ENCODE measurements at places on chromosomes 7 and 10.

DNA sequence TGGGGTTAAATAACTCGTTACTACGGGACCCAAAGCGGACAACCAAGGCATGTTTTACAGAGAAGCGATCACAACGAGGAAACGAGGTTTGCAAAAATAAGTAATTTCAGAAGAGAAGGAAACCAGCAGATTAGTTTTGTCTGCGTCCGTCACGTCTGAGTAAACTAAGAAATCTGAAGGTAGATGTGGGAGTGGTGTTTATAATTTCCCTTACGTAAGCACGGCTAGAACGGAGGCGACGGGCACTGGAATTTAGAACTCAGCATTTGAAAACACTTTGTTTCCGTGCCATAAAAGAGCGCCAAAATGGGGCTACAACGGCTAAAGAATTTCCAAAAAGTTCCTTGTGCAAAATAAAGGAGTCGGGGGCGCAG lies 718 bp upstream of the UMAD1 start:
- no peak for DNase-seq

GRCh38 chr7:45657890-45658715 lies 83.9 kb downstream of the ADCY1 start:
- no peak for DNase-seq

GRCh38 chr7:152395112-152395511 lies 40.7 kb downstream of the KMT2C start:
- no peak for DNase-seq

DNA sequence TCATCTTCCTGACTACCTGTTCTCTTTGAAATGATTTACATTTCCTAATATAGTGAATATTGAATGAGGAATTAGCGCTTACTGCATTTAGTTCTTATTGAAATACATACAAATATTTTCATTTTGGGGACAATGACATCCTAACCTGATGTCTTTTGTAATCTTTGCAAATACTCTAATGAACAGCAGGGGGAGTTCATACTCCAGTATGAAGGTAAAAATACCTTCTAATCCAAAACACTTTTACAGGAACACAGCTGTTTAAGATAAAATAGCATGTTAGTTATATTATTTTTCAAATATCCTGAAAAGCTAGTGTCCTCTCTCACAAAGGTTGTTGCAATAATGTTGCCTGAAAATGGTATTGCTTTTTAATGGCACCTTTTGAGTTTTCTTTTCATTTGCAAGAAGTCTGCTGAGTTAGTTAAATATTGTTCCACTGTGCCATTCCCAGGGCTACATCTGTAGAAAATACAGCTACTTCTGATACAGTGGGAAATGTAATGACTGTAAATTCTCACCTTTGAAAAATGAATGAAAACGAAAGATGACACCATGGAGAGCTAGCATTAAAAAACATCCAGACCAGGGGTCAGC lies 400.0 kb downstream of the PHF14 start:
- peak; percentile 23 for DNase-seq

DNA sequence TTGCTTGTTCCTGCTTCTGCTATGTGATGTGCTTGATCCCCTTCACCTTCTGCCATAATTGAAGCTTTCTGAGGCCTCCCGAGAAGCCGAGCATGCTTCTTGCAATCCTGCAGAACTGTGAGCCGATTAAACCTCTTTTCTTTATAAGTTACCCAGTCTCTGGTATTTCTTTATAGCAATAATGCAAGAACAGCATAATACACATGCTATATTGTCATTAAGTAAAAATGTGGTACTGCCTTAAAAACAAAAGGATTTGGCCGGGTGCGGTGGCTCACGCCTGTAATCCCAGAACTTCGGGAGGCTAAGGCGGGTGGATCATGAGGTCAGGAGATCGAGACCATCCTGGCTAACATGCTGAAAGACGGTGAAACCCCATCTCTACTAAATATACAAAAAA lies 59.6 kb upstream of the ANAPC16 start:
- no peak for DNase-seq

DNA sequence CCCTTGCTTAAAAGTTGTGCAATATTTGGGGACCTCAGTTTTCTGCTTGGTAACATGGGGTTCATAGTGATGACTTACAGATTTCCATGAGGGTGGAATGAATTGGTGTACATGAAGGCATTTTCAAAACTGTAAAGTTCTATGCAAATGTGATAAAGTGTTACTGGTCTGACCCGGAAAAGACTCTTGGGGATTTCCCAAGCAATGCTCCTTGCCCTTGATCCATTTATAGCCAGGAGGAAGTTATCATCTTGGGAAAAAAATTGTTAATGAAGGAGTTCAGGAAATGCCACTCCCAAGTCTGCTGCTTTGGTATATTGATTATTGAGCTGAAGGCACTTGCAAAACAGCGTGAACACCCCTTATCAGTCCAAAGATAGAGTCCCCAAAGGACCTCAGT lies 96.3 kb upstream of the ZPBP start:
- no peak for DNase-seq

Data from HCT116 (cell line).